ENCODE measurements at places on chromosomes 6 and 20.

- no peak for DNase-seq
These were observed 90.4 kb downstream of the BMP2 start for GRCh38 chr20:6857927-6858326.

GRCh38 chr20:61307686-61308476 lies 55.8 kb downstream of the CDH4 start:
- no peak for DNase-seq

GRCh38 chr20:45047581-45048119 lies 53.3 kb downstream of the KCNS1 start:
- no peak for DNase-seq

- DNase-seq = no peak
These were observed 103.6 kb downstream of the KIF13A start for GRCh38 chr6:17883665-17884497.

GRCh38 chr6:71393471-71393870 lies 104.9 kb downstream of the OGFRL1 start:
- no peak for DNase-seq

DNA sequence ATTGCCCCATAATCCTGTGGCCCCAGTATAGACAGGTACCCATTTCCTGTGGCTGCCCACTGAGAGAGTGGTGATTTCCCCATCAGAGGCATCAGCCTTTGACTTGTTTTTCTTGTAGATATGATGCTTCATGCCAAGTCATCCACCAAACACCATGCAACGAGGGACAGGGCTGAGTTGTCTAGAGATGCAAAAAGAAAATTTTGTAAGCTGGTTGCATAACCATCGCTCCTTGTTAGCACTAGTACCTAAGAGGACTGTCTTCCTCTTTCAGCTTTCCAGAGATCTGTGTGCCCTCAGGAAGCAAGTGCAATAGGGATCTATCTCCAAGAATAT lies 166.8 kb downstream of the BCAS1 start:
- no peak for DNase-seq

DNA sequence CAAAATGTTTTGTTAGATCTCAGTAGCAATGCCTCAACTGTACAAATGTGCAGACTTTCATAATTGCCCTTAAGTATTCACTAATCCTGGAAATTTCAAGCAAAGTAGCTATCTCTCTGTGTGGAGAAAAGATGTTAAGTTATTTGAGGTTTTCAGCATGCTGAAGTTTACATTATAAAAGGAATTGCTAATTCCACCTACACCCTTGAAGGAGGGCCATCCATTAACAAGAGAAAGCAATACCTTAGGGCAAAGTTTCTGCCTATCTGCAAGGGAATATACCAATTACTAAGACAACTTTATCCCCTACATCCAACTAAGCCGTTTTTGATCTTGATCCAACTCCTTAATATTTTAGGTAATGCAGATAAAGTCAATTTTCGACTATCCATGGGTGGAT lies 380.7 kb upstream of the BTBD3 start:
- DNase-seq = no peak

- DNase-seq = no peak
These were observed 523.1 kb downstream of the HTR1B start for GRCh38 chr6:76940191-76940590.

- no peak for DNase-seq
These were observed 30.7 kb upstream of the RPL7L1 start for GRCh38 chr6:42848700-42849099.

DNA sequence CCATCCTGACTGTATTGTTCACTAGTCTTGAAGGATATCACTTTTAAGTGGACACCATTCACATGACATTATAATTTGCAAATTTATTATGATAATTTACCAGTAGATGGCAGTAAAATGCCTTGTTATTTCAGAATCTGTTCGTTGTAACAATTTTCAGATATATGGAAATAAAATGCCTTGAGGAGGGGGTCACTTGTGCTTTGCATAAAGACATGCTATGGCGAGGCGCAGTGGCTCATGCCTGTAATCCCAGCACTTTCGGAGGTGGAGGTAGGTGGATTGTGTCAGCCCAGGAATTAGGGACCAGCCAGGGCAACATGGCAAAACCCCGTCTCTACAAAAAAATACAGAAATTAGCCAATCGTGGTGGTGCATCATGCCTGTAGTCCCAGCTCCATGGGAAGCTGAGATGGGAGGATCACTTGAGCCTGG lies 9.0 kb upstream of the NCOA6 start:
- DNase-seq = no peak

- no peak for DNase-seq
These were observed 1187.5 kb downstream of the HACE1 start for GRCh38 chr6:103672169-103672568.

DNA sequence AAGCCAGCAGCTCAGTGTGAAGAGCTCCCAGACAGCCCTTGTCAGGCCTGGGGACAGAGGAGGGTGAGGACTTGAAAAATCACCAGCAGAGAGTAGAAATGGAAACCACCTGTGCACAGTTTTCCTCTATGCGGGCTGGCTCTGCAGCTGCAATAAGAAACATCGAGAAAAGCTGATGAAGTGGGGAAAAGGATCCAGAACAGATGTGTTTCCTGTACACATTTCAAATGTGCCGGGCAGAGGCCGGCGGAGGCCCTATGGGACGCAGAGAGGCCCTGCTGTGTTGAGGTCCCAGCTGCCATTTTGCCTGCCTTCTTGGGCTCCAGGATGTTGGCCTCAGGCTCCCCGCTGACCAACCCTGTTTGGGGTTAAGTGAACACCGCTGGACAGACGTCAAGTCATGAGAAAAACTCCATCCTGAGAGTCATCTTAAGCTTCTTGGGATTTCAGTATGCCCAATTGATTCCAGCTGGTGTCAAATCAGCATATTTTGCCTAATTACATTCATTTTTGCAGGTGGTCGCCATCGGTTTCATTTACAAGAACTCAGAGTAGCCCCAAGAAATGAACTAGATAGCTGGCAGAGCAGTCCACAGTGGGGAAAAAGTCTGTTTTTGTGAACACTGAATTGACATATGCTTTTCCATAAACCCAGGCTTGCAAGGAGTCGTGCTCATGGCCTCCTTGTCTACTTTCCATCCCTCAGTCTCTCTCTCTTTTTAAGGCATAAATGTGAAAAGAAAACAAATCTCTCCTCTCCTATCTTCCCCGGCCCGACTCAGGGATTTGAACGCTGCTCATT lies 150.4 kb upstream of the PHACTR3 start:
- no peak for DNase-seq

DNA sequence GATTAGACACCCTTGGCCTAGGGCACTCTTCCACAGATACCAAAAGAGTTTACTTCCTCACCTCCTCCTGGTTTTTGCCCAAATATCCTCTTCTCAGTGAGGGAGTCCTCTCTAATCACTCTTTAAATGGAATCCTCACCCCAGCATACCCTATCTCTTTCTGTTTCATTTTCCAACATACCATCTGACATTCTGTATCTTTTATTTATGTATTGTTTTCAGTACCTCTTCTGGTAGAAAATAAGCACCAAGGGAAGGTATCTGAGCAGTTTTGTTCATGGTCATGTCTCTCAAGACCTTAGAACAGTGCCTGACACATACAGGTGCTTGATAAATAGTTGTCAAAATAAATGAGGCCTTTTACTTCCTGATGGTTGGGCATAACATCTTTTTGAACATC lies 55.1 kb downstream of the KIAA0408 start:
- no peak for DNase-seq

DNA sequence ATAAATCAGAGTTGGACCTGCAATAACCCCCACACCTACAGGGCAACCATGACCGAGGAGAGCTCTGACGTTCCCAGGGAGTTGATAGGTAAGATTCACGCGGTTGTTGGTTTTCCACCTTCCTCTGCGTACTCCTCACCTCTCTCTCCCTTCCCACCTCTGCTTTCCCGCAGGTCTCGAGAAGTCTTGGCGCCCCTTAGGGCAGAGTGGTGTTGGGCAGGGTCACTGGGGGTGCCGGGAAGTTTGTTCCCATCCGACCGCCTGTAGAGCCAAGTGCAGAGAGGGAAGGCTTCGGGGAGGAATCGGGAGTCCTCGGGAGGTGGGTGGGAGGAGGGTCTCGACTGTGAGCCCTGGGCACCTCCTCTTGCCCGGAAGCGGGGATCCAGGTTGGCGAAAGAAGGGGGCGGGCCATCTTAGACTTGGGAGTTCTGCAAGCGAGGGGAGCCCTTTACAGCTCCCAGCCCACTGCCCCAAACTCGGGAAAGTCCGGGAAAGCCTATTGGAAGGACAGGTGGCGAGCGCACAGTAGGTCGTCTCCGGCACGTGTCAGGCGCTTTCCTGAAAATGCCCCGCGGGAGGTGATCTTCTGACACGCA lies 672 bp downstream of the CARMIL1 start:
- DNase-seq = no peak

- no peak for DNase-seq
These were observed at the start of gene SLC17A1 for GRCh38 chr6:25831532-25832306. TSS of gene SLC17A1 (minus strand) at chr6:25832052. CDS start at chr6:25830557, 1,495 bp downstream.

- DNase-seq = no peak
These were observed 122.2 kb downstream of the FYN start for GRCh38 chr6:111750753-111751673.

DNA sequence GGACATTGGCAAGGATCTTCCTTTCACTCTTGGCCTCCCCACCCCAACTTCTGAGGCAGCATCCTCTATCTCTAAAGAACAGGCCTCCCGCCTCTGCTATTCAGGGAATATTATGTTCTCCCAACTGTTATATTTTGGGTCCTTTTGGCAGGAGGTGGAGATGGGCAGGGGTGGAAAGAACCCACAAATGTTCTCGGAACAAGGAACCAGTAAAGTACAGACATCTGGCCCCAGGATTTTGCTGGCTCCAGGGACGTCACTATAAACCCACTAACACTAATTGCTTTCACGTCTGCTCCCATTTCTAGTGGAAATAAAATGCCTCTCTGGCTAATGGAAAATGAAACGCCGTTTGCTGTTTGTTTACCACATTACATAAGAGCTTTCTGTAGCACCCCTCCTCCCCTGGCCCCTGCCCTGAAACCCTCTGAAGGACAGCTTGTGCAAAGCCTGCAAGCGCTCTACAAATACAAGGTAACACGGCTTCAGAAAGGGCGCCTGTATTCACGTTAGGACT lies 77.7 kb upstream of the TBC1D7 start:
- no peak for DNase-seq

- no peak for DNase-seq
These were observed 123.3 kb downstream of the QRSL1 start for GRCh38 chr6:106752641-106753040.

DNA sequence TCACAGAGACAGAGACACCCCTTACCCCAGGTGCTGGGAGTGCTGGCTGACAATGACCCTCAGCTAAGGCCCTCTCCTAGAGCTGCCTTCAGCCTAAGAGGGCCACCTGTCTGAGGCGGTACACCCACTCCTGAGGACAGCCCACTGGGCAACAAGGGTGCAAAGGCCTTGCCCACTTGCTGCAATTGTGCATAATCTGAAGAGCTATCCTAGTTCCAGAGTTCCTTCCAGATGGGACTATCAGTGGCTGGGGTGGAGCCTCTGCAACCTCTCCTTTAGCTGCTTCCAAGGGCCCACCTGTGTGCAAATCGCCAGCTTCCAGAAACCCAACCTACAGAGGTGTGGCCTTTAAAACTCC lies 87.5 kb downstream of the PREX1 start:
- DNase-seq = no peak

DNA sequence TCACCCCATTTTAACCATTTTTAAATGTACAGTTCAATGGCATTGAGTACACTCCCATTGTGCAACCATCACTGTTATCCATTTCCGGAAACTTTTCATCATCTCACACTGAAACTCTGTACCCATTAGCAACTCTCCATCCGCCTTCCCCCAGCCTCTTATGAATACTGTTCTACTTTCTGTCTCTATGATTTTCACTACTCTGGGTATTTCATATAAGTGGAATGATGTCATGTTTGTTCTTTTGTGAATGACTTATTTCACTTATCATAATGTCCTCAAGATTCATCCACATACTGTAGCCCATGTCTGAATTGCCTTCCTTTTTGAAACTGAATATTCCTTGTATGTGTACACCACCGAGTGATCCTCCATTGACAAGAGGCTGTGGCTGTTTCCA lies 92.9 kb upstream of the TOX2 start:
- DNase-seq = no peak

DNA sequence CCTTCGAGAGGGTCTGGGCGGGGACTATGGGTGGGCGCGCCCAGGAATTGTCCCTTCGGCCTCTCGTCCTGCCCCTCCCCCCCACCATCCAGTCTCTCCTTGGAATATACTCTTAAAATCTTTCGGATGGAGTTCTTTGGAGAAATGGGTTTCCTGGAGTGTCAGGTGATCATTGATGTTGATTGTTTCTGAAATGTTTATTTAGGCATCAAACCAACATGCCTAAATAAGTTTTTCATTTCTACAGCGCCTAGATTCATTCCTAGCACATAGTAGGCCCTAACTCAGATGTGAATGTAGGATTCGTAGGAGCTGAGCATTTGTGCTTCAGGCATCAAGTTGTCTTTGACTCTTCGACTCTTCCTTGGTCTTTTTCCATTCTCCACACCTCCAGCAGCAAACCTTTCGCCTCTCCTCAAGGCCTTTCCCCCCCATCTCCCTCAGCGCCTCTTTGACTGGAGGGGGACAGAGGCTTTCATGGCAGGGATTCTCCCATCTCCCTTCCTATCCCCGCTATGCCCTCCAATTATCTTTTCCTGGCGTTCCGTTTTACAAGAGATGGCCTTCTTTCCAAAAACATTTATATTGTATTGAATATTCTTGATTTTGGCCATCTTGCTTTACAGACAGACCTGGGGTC lies 610 bp downstream of the CASP8AP2 start:
- DNase-seq = no peak

GRCh38 chr6:77124604-77125003 lies 338.7 kb downstream of the HTR1B start:
- no peak for DNase-seq

DNA sequence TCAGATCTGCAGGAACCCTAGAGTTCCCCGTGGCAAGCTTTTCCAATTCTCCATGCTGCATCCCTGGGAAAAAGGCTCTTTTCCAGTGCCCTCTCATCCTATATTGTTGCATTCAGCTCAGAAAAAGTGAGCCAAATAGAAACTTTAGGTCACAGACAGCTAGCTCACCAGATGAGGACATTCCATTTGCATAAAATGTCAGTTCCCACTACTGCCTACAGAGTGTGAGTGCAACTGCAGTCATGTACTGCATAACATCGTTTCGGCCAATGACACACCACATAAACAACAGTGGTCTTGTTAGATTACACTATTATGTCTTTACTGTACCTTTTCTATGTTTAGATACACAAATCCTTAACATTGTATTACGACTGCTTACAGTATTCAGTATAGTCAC lies 8.6 kb downstream of the HS3ST5 start:
- no peak for DNase-seq

DNA sequence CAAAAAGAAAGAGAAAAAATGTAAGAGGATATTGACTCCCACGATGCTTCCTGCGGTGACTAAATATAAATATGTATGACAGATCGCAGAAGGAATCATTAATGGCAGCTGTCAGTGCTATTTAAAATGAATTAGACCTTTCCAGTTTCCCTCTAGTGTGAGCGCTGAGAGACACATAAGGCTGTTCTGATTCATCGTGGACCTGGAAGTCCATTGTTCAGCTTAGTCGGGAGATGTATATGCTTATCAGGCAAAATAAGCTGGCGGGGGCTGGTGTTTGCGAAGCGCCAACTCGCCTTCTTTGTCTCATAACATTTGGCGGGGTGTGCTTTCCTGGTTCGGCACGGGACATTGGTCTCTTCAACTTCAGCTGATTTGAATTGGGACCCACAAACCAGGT lies 95.4 kb downstream of the CDH4 start:
- no peak for DNase-seq
